Gastrocnemius medialis (tissue), 4 donors: ENCODE measurements at places on chromosomes 1 and 21. TPM values are rescaled to one million over a fixed set of nuclear protein-coding genes. Genes with fewer than 3 reads are reported as not detected.

Gene ILDR2
- total RNA-seq: 0.10 TPM

Gene OR2G6
- total RNA-seq: not detected

Gene GRIK3
- 0.13 TPM for total RNA-seq

Gene NFIA
- total RNA-seq: 12.9 TPM

Gene TNFRSF9
- 0.05 TPM for total RNA-seq

Gene TPRG1L
- 30.7 TPM for total RNA-seq

- no peak for DNase-seq
These were observed 111.3 kb downstream of the TGFBR3 start for GRCh38 chr1:91774520-91775203.

GRCh38 chr1:105373681-105374080 is 1624.0 kb downstream of the AMY1C start:
- DNase-seq: no peak

DNA sequence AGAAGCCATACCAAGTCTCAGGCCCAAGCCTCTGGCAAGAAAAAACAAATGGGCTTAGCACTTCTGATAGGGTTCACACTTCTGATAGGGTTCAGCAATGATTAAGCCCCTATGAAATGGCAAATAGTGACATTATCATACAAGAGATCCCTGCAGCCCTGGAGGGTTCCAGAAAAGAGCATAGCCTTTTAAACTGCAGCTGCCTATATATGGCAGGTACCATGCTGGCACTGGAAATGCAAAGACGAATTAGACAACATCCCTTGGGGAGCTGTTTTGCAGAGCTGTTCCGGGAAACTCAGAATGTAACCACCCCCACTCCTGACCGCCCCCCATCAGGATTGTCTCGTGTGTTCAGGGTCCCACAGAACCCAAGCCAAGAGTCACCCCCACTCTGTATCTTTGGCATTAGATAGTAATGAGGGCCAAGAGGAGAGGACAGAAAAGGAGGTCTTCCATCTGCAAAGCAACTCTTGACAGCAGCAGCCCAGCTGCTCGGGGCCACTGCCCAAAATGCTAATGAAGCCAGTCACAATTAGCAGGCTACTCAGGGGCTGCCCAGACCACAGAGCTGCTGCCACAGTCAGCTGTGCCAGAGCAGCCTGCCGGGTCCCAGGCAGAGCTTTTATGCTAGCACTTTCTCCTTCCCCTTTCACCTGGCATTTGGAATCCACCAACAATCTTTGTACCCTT is 50.9 kb downstream of the ITPKB start:
- DNase-seq: no peak

DNA sequence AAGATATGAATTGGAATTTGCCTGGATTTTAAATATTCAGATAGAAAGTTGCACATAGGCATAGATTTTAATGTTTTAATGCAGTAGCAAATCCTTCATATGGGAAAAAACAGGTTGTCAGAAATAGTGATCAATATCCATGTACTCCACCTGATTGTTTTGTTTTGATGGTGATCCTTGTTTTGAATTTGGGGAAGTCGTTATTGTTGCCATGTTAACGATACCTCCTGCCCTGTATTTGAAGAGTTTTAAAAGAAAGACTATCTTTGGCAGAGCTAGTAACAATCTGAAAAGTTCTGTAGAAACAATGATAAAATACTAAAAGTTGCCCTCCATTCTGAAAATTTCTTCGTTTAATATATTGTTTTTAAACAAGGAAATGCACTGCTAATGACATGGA is 1.1 kb downstream of the CEP350 start:
- DNase-seq: no peak

DNA sequence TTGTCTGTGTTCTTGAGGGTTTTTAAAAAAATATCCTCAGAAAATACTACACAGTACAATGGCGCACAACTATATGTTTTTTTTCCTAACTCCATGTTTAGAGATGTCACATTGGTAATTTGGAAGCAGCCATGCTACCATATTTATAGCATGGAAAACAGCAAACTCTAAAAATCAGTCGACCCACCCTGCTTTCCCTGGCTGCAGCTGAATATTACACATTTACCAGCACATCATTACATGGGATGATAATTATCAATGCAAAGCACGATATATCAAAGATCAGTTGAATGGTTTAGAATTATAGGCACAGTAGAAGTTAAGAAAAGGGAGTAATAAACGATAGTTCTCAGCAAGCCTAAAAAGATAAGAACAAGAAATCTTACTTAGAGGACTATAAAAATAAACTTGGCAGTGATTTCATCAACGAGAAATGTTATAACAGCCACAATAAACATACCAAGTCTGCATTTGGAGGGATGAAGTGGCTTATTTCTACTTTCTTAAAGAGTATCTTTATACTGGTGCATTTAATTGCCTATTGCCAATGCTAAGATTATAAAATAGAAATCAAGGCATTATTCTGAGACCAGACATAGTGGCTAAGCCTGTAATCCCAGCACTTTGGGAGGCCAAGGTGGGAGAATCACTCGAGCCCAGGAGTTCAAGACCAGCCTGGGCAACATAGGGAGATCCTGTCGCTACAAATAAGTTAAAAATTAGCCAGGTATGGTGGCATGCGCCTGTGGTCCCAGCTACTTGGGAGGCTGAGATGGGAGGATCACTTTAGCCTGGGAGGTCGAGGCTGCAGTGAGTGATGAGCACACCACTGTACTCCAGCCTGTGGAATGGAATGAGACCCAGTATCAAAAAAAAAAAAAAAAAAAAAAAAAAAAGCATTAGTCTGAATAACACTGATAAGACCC is 43.4 kb downstream of the WDR64 start:
- DNase-seq: no peak

- no peak for DNase-seq
These were observed 5.3 kb downstream of the TIE1 start for GRCh38 chr1:43305926-43306687.

DNA sequence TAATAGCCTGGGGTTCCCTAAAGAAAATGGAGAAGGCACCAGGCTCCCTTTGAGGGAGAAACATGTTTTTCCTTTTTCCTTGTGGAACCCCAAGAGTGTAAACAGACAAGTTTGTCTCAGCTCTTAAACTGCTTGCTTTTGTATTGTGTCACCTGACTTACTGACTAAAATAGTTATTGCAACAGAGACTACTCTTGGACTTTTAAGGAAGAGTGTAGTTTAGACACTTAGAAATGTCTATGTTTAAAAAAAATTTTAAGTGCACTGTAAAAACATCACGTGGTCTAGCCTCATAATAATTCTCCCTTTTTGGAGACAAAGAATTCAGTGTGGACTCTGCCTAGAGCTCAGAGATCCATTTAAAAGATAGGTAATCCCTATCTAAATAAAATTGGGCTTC is 141.1 kb downstream of the TRIM33 start:
- no peak for DNase-seq

DNA sequence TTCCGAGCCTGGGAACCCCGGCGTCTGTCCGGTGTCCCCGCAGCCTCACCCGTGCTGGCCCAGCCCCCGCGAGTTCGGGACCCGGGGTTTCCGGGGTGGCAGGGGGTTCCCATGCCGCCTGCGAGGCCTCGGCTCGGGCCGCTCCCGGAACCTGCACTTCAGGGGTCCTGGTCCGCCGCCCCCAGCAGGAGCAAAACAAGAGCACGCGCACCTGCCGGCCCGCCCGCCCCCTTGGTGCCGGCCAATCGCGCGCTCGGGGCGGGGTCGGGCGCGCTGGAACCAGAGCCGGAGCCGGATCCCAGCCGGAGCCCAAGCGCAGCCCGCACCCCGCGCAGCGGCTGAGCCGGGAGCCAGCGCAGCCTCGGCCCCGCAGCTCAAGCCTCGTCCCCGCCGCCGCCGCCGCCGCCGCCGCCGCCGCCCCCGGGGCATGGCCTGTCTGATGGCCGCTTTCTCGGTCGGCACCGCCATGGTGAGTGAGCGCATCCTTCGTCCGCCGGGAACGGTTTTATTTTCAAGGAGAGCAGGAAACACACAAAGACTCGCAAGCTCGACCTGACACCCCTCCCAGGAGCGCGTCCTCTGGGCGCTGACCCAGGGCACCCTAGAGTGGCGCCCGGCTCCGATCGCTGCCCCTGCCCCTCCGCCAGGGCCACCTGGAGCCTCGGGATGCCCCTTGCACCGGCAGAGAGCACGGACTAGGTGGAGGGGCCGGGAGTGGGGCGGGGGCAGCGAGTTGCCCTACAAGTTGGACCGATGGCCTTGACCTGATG is at the start of gene ABCG1:
Gene ABCG1 (plus strand): TSS at position 305 of the 770 bp plus-strand sequence. CDS start 123 bp downstream, at position 428.
- no peak for DNase-seq
